ENCODE measurements at places on chromosomes 1 and 21.
A peak's percentile ranks its signal among the peaks of the same experiment; 100 is the strongest.

DNA sequence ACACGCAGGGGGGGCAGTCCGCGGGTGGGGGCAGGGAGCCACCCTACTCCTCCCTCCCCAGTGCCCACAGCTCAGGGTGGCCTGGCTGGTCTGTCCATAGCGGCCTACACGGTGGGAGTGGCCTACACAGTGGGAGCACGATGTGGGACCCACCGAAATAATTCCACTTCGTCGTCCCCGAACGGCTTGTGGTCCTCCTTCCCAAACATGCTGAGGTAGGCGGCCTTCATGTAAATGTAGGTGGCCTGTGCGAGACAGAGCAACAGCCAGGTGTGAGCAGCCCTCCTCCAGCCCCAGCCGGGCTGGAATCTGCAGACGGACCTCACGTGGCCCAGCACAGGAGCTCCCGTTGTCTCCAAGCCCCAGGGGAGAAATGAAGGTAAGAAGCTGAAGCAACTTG is 34.4 kb downstream of the TTC39A start:
- DNase-seq: no peak

GRCh38 chr1:226582966-226583365 is 34.4 kb downstream of the STUM start:
- no peak for DNase-seq

DNA sequence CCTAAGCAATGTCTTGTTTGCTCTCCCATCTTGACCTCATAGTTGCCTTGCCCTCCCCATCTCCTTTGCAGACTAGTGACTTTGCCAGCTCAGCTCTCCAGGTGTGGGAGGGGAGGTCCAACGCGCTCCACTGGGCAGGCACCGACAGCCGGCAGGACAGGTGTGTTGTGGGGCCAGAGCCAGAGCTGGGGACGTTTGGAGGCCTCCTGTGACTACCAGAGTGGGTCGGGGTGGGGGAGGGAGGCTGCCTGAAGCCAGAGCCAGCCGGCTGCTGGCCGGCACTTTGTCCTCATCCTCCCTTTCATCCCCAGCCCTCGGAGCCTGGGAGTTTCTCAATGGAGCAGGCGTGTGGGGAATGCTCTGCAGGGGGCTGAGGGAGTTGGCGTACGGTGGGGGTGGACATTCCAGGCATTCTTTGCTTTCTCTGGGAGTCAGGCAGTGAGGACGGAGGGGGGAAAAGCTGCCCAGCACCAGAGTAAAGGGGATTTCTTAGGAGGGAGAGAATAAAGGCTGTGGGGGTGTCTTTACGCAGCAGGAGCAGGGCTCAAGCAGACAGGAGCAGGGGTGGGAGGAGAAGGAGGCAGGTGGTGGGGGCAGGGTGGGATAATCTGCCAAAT is 20.2 kb downstream of the NUAK2 start:
- no peak for DNase-seq

DNA sequence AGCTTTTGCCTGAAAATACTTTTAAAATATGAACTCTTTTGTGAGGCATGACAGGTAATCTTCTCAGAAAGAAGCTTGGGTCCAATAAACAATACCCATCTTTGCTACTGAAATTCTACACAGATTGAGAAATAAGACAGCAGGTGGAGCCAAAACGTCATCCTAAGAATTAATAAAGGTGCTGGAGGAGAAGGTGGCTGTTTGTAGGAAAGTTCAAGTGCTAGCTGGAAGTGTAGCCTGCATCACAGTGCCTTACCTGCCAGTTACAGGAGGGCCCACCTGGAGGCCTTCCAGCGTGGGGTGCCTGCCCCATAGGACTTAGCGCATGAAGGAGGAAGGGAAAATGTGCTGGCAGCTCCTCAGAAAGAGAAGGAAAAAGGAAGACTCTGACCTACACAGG is 93.7 kb downstream of the TTC3 start:
- DNase-seq: no peak

- DNase-seq: no peak
These were observed 161.0 kb downstream of the DHRS3 start for GRCh38 chr1:12456979-12457378.

- peak; percentile 34 for DNase-seq
These were observed 3.9 kb upstream of the PGLYRP4 start for GRCh38 chr1:153352523-153352922.

DNA sequence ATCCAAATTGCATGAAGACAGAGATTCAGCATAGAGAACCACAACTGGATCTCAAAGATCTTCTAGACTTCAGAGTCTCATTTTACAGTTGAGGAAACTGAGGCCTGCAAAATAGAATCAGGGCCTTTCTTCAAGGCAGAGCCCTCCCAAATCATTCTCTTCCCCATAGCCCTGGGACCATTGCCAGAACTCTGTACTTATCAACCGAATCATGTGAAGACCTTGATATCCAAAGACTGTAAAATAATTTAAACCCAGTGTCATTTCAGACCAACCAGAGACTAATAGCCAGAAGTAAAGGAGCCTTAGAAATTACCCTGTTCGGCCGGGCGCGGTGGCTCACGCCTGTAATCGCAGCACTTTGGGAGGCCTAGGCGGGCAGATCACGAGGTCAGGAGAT is 90.1 kb downstream of the DTL start:
- DNase-seq: no peak

GRCh38 chr1:183607322-183607980 is 17.2 kb upstream of the NCF2 start:
- no peak for DNase-seq

DNA sequence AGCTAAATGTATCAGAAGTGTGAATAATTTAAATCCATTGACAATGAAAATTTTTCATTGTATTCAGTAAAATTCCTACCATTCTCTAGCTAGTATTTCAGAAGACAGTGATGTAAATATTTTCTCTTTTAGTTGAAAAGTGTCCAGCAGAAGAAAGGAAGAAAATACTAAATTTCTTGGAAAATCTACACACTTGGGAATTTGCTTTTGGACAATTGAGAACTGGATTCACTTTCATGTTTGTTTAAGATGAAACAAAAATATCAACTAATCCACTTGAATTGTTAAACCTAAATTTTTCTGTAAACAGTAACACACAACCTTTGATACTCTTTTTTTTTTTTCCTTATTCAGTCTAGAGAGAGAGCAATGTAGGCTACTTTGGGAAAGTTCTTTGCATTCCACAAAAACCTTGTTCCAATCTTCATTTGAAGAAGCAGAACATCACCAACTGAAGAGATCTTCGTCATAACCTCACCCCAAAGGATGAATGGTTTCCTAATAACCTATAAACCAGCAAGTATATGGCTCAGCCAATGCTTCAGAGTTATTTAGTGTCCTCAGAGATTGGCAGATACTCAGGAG is 155.1 kb upstream of the GORAB start:
- no peak for DNase-seq

- DNase-seq: no peak
These were observed 657 bp upstream of the HNRNPU start for GRCh38 chr1:244865028-244865371.

- no peak for DNase-seq
These were observed 84.1 kb downstream of the MAB21L3 start for GRCh38 chr1:116195077-116195868.

GRCh38 chr1:3145532-3146325 is 76.7 kb downstream of the PRDM16 start:
- no peak for DNase-seq

DNA sequence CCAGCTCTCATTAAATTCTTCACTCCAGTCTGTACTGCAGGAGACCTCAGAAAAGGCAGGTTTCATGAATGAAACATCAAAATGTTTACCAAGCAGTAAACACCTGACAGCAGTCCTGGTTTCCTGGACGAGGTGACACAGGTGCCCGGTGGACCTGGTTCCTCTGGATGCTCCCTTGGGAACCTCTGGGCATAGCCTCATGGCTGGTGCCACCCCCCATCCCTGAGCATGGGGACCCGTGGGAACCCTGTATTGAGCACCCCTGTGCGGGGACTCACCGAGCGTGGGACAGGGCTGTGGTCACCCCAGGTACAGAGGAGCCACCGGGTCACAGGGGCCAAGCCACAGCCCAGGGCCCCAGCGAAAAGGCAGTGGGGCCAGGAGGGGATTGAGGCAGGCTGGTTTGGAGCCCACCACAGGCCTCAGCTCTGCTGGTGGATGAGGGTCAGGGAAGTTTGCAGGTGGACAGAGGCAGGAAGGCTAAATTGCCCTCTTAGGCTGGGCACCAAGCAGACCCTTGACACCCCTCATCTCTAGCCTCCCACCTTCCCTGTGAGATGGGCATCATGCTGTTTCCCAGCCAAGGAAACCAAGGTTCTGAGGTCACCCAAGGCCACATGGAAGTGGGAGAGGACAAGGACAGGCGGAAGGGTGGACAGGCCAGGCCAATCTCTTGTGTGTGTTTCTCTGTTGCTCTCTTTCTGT is 158.4 kb downstream of the PTPRU start:
- DNase-seq: no peak

DNA sequence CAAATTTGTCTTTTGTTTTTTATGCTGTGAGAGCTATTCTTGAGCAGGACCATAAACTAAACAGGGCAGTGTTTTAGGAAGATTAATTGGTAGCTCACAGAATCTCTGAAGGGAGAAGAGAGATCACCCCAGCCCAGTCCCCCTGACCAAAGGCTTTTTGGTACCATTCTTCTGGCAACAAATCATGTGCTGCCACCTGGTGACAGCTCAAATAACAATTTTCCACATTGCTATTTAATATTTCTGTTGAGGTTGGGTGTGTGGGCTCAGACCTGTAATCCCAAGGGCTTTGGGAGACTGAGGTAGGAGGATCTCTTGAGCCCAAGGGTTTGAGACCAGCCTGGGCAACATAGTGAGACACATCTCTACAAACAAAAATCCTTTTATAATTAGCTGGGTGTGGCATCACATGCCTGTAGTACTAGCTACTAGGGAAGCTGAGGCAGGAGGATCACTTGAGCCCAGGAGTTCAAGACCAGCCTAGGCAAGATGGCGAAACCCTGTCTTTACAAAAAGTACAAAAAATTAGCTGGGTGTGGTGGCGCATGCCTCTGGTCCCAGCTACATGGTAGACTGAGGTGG is 2.2 kb upstream of the TESK2 start:
- no peak for DNase-seq

- no peak for DNase-seq
These were observed 505 bp downstream of the OLFML2B start for GRCh38 chr1:162023181-162023546.

GRCh38 chr1:168556647-168557046 is 12.8 kb upstream of the XCL2 start:
- no peak for DNase-seq

DNA sequence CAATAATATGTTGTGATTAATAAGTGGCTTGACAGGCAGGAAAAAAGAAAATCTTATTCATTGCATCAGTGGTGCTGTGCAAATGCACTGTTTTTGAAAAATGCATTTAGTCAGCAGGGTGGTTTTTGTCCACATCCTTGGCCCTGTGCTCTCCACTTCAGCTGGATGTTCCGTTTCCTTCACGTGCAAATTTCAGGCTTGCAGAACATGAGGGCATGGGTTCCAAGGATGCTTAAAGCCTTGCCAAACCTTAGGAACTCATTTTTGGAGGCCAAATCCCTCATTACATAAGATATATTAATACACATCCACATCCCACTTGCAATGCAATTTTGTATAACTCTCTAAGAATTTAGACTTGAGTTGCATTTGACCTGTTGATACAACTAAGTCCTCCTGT is 410.1 kb downstream of the PRDM2 start:
- no peak for DNase-seq

DNA sequence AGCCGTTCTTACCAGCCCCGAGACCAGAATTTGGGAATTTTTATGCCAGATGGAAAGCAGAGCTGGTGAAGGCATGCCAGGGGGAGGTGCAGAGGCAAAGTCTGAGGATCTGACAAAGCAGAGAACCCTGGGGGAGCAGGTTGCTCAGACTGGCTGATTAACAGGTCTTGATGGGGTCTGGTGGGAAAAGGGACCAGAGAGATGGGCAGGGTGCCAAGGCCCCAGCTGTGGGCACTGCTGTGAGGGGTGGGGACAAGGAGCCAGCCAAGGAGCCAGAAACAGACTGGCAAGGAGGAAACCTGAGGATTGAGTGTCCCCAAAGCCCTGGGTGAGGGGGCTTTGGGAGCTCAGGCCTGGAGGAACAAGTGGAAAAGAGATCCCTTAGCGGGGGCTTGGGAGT is 21.4 kb downstream of the RPS6KA1 start:
- DNase-seq: no peak

- peak; percentile 31 for DNase-seq
These were observed 941 bp downstream of the ELAVL4 start for GRCh38 chr1:50109647-50110075.

DNA sequence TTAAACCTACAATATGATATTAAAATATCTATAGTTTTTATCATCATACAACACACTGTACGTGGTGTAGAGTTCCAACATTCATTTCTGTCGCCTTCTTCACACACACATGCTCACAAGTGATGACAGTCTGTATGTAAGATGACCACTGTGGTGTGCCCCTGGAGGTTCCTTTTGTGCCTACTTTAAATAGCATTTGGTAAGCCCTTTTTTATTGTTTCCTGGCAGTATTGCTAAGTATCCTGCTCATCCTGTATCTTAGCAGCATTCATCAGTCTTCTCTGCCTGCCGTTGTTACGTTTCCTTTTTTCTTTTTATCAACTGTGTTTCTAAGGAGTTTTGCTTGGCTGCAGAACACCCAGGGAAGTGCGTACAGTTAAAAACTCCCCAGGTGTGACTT is 231.4 kb downstream of the CHRM3 start:
- DNase-seq: no peak

DNA sequence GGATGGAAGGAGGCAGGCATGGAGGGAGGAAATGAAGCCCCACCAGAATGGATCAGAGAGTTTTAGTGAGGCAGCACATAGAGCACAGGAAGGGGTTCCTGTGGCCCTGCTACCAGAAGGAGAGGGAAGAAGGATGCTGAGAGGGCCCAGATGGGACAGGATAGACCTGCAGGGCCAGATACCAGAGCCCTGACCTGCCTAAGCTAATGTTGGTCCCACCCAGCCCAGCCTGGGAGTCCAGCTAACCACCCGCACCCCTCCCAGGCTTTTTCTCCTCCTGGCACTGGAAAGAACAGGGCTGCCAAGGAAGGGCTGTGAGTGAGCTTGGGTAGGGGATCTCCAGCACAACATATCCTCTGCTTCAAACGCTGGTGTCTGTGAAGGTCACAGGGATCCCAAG is 6.9 kb downstream of the NECTIN4 start:
- DNase-seq: no peak

DNA sequence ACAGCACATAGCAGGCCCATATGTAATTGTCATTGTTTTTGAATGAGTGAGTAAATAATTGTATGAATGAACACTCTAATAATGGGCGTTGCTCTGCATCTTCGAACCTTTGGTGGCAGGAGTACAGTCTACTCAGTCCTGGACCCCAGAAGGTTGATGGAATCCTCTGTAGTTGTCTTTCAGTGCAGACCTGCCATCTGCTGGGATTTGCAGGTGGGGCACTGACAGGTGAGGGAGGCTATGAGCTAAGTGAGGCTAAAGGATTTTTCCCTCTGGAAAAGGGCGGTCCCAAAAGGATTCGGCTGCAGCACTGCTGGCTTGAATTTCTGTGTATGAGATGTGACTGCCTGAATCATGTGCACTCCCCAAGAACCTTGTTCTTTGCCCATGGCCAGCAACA is 53.4 kb downstream of the PLXNA2 start:
- no peak for DNase-seq

DNA sequence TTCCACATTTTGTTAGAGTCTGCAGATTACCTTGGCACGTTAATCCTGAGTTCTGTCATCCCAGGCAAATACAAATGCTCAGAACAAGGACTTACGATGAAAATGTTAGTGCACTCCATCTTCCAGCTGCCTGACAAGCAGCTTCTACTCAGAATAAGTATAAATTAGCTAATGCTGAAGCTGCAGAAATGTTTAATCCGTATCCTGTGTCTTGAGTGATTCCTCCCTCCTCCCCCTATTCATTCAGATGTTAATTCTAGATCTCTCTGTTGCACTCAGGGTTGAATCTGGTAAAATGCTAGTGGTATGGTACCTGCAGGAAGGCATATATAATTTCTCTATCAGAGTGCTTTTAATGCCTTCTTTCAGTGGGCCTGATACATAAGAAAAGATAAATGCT is 39.8 kb downstream of the CNN3 start:
- DNase-seq: no peak
